ENCODE measurements at places on chromosomes 2 and 18.

DNA sequence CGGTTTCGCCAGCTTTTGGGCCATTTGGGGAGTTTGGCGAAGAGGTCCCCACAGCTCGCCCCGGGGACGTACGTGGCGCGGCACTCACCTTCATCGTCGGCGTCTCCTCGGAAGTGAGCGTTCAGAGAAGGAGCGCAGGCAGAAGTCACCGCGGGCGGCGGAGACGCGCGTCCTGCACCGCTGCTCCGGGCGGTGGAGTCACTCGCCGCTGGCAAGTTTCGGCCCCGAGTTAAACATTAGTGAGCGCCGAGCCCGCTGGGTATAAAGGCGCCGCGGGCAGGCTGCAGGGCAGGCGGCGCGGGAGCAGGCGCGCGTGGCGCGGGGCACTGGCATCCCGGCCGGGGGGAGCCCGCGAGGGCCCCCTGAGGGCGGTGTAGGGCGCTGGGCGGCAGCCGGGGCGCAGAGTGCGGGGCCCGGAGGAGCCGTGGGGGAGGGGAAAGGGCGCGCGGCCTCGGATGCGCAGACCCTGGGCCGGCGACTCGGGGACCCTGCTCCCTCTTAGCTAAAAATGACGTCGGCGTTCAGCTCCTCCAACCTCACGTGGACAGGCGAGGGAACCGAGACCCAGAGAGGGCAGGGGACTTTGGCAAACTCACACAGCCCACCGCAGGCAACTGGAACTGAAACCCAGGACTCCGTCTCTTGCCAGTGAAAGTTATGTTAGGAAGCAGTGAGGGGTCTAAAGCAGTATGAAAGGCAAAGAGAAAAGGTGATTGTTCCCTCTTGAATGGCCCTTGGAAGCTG is at the start of gene DPP4:
Gene DPP4, minus strand, starts transcription at position 328 of the 744 bp plus-strand sequence. Its CDS starts 234 bp downstream, at position 94.
- H3K27me3 ChIP-seq: peaks cover 42% of the 10 kb centered on the region
- peaks cover 35% of the 10 kb centered on the region for H3K4me1 ChIP-seq
- H3K36me3 ChIP-seq: peaks cover 7% of the 10 kb centered on the region
- peak within 1 kb of the TSS; percentile 83 for H3K4me3 ChIP-seq

GRCh38 chr18:56146565-56146964 is 491.8 kb downstream of the TXNL1 start:
- no peaks in the 10 kb centered on the region for H3K36me3 ChIP-seq
- no peak overlapping the region for H3K4me3 ChIP-seq
- no peak overlapping the region for H3K27ac ChIP-seq

DNA sequence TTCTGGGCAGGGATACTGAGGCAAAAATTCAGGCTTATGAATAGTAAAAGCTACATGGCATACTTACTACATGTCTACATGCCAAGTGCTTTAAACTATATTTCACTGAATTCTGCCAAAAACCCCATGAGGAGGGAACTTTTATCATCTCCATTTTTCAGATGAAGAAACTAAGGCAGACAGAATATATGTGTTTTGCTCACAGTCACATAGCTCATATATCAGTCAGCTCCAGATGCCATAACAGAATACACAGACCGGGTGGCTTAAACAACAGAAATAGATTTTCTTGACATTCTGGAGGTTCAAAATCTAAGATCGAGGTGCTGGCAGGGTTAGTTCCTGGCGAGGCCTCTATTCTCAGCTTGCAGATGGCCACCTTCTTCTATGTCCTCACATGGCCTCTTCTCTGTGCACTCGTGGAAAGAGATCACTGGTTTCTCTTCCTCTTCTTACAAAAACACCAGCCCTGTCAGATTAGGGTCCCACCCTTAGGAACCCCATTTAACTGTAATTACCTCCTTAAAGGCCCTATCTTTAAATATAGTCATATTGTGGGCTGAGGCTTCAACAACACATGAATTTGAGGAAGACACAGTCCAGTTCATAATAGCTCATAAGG is 27.1 kb upstream of the CREB1 start:
- DNase-seq: no peak
- H3K4me1 ChIP-seq: peaks cover 31% of the 10 kb centered on the region
- no peak overlapping the region for H3K27ac ChIP-seq
- H3K27me3 ChIP-seq: peaks cover 3% of the 10 kb centered on the region
- H3K4me3 ChIP-seq: no peak overlapping the region
- H3K36me3 ChIP-seq: no peaks in the 10 kb centered on the region

- H3K4me3 ChIP-seq: no peak overlapping the region
- no peaks in the 10 kb centered on the region for H3K36me3 ChIP-seq
- H3K27me3 ChIP-seq: no peaks in the 10 kb centered on the region
- peaks cover 28% of the 10 kb centered on the region for H3K4me1 ChIP-seq
- no peak for DNase-seq
- H3K27ac ChIP-seq: no peak overlapping the region
Observed at GRCh38 chr2:221680548-221680947, 108.4 kb upstream of the EPHA4 start.

Measured in neural crest cell (in vitro differentiated cells).